EH (cell line): ENCODE measurements at places on chromosomes 4 and X.
A peak's percentile ranks its signal among the peaks of the same experiment; 100 is the strongest.

- DNase-seq, result no peak
Observed at GRCh38 chr4:23828779-23829178, 61.1 kb downstream of the PPARGC1A start.

- DNase-seq, result no peak
Observed at GRCh38 chr4:161717084-161717483, 446.7 kb downstream of the FSTL5 start.

GRCh38 chr4:19831644-19832285, 419.9 kb upstream of the SLIT2 start:
- peak; percentile 65 for DNase-seq

DNA sequence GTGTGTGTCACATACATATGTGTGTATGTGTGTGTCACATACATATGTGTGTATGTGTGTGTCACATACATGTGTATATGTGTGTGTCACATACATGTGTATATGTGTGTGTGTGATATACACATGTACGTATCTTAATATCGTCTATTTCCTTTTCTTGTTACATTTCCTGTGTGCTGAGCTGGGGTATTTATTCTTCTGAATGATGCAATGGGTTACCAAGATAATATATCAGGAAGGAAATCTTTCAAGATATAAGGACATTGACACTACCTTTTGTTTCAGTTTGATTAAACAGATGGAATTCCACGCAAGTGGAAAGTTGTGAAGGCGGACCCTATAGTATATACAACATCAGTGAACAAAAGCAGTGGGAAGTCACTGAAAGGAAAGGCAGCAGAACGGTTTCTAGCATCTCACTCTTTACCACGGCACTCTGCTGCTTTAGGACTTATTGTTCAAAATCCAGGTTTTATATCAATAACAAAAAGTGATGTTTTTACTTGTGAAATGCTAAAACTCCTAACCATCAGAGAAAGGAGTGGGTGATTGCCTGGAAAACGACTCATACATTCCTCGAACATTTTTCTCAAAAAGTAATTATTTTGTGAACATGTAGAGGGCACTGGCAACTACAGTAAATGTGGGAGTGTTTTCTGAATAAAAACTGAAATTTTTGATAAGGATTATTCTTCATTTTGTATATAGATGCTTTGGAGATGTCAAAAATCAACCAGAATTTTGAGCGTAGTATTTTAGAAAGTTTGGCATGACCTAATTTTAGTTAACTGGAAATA, 43.1 kb upstream of the IL21 start:
- peak; percentile 47 for DNase-seq

GRCh38 chr4:121773883-121774282, 8.9 kb upstream of the SMIM43 start:
- no peak for DNase-seq

DNA sequence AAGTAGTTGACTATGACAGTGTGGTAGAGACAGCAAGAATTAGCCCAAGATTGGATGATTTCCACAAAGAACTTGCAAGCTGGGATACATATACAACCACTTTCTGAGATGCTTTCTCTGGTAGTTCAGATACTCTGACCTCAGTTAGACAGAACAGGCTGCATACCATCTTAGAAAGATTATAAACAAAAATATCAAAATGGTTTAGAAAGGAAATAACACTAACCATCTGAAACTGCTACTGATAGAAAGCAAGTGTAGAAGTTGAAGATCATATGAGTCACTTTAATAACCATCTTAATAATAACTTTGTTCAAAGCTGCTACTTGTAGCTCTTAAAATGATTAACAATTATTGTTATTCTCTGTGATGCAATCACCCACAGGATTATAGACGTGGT, 255.4 kb upstream of the TTC29 start:
- peak; percentile 59 for DNase-seq

DNA sequence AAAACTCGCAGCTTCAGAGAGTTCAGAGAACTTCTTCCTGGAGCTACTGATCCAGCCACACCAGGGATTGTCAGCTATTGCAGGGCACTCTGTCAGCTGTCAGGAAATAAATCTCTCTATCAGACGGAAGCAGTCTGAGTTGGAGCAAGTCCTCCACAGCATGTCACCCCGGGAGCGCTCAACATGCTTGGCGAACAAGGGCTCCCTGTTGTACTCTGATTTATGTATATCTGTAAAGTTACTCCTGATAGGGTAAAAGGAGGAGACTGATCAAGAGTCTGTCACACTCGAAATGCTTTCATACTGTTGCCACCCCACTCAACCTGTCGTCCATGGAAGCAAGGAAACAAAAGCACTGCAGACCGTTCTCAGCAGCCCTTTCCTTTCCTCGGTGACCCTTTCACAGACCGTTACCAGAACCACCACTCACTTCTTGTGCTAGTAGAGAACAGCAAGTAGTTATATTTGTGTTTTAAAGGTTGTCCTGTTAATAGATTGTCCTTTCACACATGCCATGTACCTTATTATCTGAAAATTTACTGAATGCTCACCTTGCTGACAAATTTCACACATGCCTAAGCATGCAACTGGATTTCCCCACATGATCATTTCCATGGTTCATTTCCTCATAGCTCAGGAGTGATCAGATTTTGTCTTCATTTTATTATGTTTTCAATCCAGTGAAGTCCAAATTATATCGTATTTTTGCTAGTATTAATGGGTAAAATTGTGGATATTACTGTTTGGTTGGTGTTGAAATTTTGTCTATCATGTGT, 2108.9 kb upstream of the TENM3 start:
- no peak for DNase-seq

DNA sequence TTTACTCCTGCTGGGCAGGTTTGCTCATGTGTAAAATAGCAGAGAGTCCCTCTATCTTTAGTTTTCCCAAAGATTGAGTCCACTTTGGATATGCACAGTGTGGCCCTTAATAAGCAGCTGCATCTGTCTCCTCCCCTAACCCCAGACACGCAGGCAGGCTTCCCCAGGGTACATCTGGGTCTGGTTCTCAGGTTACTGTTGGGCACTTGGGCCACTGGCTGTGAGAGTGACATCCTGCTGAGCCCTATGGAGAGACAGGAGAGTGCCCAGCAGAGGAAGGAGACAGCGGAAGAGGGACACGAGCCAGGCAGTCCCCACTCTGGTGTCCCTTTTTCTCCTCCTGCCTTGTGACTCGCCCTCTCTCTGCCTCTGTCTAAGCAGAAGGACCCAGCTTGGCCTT, 16.0 kb downstream of the XK start:
- no peak for DNase-seq

DNA sequence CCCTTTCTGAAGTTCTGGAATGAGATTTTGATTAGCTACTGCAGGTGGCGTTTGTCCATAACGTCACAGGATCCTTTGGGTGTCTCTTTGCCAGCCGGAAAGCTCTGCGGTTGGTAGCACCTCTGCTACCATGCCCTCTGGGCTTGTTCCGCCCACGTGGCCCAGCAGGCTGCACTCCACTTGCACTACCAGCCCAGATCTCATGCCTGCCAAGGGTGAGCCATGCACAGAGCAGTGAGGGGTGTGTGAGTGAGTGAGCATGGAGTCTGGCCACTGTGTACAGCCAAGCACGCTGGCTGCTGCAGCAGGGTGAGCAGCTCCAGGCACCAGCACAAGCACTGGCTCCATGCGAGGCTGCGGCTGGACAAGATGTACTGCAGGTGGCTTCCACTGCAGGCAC, 6.6 kb upstream of the HNRNPD start:
- no peak for DNase-seq

- DNase-seq, result no peak
Observed at GRCh38 chr4:79915246-79915645, 157.8 kb downstream of the ANTXR2 start.

- no peak for DNase-seq
Observed at GRCh38 chr4:37872310-37872988, 18.4 kb upstream of the TBC1D1 start.

DNA sequence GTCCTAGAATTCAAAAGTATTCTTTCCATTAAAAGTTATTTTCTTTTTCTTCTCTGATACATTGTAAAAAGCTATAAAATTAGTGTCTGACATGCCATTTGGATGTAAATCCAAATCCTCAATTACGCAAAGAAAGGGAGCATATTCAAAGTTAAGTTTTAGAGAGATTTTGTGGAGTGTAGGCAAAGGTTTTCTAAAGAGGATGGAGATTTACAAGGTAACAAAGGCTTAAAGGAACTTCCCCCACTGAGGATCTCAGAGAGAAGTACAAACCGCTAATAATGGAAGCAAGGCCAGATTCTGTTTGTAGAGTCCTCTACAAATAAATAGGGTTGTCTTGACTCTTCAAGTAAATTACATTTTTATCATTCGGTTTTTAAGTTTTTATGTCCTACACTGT, 91.0 kb upstream of the MAPK10 start:
- no peak for DNase-seq

DNA sequence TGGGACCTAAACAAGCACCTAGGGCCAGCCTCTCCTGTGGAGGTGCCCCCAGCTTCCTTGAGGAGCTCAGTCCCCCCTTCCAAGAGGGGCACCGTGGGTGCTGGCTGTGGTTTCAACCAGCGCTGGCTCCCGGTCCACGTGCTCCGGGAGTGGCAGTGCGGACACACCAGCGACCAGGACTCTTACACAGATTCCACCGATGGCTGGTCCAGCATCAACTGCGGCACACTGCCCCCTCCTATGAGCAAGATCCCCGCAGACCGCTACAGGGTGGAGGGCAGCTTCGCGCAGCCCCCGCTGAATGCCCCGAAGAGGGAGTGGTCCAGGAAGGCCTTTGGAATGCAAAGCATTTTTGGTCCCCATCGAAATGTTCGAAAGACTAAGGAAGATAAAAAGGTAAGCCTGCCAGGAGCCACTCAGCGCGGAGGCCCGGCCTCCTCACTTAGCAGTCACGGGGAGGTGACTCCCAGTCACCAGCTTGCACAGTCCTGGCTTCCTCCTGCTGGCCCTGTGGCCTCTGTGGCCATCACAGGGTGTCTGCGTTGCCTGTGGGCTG, 24.9 kb downstream of the RGS12 start:
- DNase-seq, result no peak

DNA sequence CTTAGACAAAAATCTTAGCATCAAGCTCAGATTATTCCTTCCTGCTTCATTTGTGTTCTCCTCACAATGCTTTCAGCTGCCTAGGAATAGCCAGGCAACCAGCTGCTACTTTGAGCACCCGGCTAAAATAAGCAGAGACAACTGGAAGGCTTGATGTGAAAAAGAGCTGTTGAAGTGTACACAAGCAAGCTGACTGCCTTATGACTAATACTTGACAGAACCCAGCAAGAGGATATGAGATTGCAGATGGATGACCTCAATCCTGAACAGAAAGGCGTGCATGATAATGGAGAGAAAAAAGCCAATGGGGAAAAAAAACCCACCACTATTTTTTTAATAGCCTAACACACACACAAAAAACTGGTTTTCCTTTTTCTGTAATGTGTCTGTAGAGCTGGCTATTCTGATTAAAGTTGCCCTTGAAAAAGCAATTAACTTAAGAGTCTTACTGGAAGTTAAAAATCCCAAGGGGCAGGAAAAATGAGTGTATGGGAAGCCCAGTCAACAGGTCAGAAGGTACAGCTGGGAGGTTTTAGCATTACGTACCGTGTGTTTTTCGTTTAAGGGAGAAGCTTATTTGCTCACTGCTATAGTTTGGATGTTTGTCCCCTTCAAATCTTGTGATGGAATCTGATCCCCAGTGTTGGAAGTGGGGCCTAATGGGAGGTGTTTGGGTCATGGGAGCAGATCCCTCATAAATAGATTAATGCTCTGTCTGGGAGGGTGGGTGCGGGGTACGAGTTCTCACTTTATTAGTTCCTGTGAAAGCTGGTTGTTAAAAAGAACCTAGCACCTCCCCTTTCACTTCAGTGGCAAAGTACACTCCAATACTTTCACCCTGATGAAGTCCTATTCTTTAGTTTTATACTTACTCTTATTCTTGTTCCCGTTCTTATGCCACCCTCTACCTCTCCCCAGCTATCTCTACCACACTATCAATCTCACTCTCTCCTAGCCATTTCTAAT, 37.1 kb upstream of the HERC6 start:
- peak; percentile 88 for DNase-seq

DNA sequence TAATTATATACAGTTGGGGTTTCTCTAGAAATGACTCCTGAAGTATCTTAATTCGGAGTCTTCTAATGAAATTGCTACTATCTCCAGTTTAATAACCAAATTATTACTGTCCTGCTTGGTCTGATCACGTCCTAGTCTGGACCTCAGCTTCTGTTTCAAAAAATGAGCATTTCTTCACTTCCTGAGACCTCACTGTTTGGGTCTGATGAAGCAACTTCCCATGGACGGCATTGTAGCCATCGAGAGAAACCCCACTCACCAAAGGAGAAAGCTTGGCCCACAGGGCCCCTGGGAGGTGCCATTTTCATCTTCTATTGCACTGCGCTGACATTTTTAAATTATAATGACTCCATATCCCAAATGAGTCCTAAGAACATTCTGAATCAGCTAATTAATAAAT, 178.0 kb downstream of the MGST2 start:
- no peak for DNase-seq

- DNase-seq, result no peak
Observed at GRCh38 chr4:79498282-79498681, 90.3 kb upstream of the GK2 start.

- peak; percentile 87 for DNase-seq
Observed at GRCh38 chrX:637660-638481, 7.3 kb downstream of the SHOX start.

GRCh38 chr4:82599336-82599735, 37.5 kb upstream of the TMEM150C start:
- no peak for DNase-seq

DNA sequence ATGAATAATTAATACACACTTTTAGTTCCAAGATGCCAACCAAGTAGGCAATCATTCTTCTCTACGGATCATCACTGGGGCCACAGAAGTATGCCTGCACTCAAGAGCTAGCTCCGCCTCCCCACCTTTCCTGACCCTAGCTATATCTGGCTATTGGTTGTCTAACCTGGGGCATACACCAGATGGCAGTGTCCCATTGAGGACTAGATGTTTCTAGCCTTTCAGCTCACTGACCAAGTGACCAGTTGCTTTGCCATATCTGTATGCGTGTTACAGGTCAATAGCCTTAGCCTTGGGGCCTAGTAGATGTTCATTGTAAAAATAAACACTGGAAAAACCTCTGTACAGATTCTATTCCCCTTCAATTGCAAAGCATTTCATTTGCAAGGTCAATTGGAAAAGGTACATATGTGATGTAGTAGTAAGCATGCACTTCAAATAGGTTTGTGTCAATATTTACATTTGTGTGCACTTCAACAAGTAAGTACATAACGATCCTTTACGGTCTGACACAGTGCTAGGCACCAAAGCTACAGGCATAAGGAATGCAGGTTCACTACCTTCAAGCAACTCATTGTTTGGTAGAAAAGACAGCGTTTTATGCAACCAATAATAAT, 521.7 kb downstream of the PPARGC1A start:
- DNase-seq, result no peak

- peak; percentile 34 for DNase-seq
Observed at GRCh38 chr4:84878546-84878945, 87.9 kb downstream of the WDFY3 start.

GRCh38 chr4:1299301-1299860, 9.7 kb downstream of the MAEA start:
- no peak for DNase-seq

DNA sequence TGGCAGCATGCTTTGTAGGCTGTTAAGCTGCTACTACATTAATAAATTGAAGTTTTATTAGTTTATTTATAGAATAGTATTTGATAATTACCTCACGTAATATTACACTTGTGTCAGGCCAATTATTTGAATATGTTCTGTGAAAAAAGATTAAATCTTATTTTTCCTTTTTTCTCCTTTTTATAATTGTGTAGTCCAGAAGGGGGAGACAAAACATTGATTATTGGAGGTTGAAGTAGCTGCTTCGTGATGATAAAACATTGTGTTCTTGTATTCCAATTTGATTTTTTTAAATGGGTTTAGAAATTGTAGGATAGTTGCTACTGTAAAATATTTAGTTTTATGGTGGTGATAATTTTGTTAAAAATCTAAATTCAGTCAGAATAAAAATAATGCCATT, 85.7 kb downstream of the DIAPH2 start:
- DNase-seq, result peak; percentile 11
